ENCODE measurements at places on chromosomes 16 and 17.

GRCh38 chr17:74272731-74273201, 1.3 kb upstream of the DNAI2 start:
- no peak for DNase-seq

DNA sequence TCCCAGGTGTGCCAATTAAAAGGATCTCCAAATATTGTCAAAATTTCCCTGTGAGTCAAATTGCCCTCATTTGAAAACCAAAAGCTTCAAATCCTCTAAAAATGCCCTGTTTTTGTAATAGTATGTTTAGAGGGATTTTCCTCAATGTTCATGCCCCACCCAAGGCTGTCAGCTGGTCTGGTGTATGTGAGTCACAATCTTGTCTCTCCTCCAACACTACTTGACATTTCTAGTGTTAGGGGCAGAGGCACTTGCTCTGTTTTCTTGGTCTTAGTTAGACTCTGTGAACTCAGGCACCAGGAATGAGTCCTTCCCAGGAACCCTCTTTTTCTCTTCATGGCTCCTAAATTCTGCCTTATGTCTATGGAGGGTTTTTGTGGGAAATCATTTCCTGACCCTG, 634.8 kb downstream of the KCNJ2 start:
- DNase-seq, result no peak

- DNase-seq, result peak; percentile 66
Measured at GRCh38 chr16:813204-813915, 12.8 kb upstream of the GNG13 start.

DNA sequence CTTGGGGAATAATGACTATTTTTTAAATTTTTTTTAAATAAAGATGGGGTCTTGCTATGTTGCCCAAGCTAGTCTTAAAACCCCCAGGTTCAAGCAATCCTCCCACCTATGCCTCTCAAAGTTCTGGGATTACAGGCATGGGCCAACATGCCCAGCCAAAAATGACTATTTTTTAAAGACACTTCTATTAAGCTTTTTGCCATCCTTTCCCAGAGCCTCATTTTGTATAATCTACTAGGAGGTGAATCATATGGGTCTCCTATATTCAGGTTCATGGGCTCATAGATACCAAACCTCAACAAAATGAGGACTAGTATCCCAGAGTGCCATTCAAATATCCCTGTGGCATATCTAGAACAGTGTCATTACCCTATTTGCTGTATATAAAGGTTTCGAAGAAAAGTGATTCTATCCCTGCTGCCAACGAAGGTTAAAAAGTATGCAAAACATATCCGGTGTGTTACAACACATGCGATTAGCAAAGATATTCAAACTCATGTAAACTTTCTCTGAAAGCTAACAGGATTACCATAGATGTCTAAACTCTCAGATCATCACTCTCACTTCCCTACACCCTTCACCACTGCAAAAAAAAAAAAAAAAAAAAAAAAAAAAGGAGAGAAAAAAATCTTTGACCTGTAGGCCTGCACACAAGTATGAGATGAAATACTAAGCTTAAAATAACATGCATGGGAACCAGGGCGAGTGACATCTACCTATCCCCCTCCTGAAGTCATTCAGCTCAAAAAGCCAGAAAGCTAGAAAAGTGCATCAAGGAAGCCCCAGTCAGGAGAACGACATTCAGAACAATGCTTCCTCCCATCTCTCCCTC, 23.5 kb downstream of the XPO6 start:
- DNase-seq, result no peak

DNA sequence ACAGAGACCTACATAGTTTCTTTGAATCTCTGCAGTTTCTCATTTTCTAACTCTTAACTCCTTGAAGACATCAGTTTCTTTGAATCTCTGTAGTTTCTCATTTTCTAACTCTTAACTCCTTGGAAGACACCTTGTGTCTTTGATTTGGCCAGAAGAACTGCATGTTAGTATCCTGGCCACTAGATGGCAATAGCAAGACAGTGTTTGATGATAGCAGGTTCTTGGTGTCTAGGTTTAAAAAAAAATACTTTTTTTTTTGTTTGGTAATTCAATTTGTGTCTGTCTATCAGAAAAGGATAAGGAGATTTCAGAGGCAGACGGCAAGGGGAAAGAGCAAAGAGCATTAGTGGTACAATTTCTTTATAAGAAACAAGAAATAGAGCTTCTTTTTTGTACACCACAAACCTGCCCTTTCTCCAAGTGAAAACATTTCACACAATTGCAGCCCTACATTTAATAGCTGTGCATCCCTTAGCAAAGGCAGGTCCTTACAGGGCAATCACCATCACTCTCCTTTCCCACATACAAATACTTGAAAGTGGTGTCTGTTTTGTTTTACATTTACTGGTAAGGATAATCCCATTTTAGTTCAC, 1324.9 kb upstream of the CDH8 start:
- no peak for DNase-seq

GRCh38 chr17:45101883-45102811, 30.2 kb downstream of the PLCD3 start:
- DNase-seq, result no peak

DNA sequence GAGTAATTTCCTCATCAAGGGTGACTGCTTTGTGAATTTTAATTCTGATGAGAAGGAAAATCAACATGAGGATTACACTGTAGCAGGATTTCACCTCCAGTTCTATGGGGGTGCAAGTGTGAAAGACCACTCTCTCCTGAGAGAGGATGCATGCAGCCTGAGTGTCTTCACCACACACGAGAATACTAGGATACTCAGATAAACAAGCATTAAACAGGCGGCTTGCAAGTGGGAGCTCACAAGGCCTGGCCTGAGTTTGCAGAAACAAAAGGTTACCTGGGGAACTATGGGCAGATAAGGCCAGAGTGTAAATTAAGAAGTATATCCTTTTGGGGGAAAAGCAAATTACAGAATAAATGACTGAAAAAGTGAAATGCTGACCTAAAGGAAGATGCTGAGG, 46.6 kb downstream of the MYH10 start:
- DNase-seq, result no peak

DNA sequence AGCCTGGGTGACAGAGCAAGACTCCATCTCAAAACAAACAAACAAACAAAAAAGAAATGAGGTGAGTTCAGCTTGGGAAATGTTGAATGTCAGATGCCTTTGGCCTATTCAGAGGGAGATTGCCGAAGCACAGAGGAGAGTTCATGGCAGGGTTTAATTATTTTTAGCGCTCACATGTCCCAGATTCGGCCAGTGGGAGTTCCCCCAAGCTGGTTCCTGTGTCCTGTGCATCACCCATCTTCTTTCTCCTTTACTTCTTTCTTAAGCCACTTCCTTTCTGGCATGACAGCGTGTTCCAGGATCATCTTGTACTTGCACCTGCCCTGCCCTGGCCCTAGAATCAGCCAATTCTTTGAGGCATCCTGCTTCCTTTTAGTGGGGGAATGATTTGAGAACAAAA, 9.2 kb downstream of the MPV17L start:
- no peak for DNase-seq

DNA sequence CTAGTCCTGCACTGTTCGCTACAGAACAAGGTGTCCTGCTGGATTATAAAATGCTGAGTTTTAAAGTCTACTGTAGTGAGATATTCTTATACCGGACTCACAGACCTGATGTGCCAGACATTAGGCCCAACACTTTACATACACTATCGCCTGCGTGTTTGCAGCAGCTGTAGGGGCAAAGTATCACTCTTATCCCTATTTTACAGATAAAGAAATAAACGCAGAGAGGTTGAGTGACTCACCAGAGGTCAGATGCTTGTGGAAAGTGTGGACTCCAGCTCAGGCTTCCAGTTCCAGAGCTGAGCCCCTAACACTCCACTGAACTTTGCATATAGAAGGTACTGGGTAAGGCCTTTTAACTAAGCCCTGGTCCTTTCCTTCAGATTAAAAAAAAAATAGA, 47.4 kb downstream of the PLXDC1 start:
- no peak for DNase-seq

GRCh38 chr17:42288803-42289610, 709 bp downstream of the STAT5A start:
- peak; percentile 68 for DNase-seq

DNA sequence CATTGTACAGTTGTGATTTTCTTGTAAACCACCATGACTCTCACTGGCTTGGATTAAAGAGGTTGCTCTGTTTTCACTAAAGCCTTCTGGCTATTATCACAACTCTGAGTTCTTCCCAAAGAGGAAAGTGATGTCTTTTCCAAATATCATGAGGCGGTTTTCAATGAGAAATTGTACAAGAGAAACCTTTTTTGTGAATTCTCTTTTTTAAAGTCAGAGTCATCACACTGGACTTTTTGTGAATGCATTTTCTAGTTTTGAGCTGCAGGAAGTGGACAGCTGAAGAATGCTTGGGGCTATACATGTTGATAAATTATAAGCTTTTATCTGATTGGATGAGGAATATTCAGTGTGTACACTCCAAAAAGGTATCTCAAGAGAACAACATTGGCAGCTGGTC, 100.2 kb downstream of the PHKB start:
- no peak for DNase-seq

DNA sequence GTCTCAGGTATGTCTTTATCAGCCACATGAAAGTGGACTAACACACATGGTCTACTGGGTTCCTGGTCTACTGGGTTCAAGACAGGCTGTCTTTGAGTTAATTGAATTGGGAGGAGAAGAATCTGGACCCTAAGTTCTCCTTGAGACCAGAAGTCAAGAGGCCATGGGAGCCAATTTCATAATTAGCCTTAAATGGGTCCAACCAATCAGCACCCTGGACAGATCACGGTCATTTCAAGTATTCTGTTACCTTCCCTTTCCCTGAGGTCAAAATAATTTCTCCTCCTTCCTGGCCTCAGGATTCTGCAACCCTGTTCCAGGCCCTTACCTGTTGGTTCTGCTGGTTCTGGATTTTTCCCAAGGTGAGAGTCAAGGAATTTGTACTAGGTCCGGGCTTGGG, 23.8 kb downstream of the OSBPL7 start:
- DNase-seq, result no peak

GRCh38 chr17:14452856-14453255, 152.0 kb downstream of the HS3ST3B1 start:
- DNase-seq, result no peak

DNA sequence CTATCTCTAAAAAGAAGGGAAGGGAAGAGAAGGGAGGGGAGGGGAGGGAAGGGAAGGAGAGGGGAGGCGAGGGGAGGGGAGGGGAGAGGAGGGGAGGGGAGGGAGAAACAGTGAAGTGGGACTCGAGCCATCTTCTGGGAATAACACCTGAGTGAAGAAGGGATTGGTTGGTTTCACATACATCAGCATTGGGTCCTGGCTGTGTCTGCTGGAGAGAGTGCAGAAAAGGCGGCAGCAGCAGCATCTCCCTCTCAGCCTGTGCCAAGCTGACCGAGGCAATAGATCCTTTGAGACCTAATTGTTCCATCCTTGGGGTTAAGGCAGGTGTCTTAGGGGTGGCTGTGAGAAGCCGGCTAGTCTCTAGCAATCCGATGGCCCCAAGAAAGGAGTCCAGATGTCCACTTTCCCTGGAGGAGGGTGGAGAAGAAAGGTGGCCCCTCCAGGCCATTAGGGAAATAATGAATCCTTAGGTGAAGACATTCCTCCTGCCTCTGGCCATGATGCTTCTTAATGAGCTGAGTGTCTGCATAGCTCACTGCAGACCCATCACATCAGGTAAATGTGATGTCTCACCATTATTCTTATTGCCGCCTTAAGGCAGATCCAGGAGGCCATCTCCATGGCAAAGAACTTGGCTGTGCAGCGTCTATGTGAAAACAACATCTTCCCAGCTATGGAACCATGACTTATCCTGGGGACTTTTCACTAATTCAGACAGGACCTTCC, 71.6 kb downstream of the WIPI1 start:
- no peak for DNase-seq

GRCh38 chr16:67902831-67903230, 9.8 kb downstream of the PSKH1 start:
- no peak for DNase-seq

- no peak for DNase-seq
Measured at GRCh38 chr16:50311891-50312501, 45.6 kb downstream of the ADCY7 start.

- no peak for DNase-seq
Measured at GRCh38 chr17:6569370-6570285, 13.3 kb upstream of the PITPNM3 start.

DNA sequence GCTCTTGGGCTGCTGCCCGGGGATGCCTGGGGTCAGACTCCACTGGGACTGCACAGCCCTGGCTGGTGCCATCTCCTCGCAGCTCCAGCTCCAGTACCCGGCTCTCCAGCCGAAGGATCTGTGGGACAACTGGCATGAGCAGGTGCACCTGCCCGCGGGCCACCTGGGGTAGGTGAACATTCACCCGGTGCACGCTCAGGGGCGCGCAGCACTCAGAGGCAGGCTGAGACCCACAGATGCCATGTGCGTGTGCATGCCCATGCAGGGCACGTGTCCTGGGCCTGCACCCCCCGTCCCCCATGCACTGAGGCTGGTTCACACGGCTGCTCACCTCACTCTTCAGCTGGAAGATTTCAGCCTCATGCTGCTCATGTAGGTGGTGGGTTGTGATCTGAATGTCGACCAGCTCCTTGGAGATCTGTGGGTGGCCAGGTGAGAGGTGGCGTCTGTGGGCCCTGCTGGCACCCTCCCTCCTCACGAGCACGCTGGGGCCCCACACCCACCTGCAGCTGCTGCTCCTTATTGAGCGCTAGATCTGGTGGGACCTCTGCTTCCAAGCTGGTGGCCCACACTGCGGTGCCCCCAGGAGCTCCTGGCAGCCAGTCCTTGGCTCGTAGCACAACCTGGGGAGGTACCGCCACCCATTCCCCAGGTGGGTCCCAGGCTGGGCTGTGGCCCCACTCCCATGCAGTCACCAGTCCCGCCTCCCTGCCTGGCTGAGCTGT, 618 bp downstream of the CCDC78 start:
- no peak for DNase-seq

DNA sequence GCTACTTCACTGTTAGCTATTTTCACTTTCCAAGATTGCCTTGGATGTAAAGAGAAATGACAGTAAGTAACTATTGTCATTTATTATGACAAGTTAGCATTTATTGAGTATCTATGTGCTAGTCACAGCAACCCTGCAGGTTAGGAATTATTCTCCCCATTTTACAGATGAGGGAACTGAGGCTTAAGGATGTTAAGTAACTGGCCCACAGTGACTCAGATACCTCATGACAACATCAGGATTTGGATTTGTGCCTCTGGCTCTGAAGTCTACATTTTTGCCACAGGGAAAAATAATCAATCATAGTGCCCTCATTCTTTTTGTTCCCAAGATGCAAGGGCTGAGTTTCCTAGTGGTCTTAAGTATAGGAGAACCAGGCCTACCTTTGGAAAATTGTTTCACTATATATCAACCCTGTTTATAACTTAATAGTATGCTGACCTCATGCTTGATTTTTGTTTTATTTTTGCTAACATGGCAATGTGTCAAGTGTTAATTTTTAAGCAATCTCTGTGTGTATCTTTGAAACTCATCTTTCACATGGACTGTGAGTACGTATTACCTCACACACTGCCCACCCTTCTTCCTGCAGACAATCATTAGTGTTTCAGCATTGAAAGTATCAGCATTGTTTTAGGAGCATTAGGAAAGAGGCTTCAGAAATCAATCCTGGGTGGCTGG, 105.0 kb downstream of the TANGO6 start:
- no peak for DNase-seq

Data from CD4-positive, alpha-beta T cell treated with Interleukin-17A for 4 hours (primary cell).